SW480 (cell line): ENCODE measurements at places on chromosomes 5 and 9.

DNA sequence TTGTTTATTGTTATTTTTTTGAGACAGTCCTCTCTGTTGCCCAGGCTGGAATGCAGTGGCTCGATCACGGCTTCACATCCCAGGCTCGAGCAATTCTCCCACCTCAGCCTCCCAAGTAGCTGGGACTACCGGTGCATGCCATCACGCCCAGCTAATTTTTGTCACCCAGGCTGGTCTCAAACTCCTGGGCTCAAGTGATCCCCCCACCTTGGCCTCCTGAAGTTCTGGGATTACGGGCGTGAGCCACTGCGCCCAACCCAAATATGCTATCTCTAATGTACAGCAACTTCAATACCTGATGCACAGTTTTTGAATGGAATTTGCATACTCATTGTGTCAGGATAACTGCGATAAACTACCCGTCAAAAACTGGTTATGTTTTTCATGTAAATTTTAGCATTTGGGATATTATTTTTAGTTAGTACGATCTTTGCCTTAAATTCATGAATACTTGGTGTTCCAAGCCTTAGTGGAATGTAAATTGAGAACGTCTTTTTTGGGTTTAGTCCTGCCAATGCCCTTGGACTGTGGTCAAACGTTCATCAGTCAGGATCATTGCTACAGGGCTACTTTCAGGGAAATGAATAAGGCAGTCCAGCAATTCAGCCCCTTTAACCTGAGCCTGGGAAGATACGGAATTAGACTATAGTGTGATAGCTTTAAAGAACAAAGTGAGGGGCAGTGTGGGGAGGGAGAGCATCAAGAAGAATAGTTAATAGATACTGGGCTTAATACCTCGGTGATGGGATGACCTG lies 4.4 kb downstream of the UGCG start:
- no peak for DNase-seq

DNA sequence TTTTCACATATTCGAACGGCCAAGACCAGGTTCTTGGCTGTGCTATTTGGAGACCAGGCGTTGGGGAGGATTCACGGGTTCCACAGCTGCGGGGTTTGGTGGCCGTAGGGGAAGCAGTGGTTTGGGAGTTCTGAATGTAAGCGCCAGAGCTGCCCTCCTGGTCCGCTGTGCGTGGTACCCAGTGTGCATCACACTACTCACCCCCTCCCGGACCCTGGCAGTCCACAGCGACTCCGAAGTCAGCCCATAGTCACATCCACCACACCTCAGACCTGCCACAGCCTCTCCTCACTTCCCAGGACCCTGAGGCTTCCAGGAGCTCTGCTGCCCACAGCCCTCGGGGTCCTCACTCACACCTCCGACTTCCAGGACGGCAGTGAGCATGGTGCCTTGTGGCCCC lies 26.8 kb downstream of the AMBP start:
- DNase-seq: no peak

DNA sequence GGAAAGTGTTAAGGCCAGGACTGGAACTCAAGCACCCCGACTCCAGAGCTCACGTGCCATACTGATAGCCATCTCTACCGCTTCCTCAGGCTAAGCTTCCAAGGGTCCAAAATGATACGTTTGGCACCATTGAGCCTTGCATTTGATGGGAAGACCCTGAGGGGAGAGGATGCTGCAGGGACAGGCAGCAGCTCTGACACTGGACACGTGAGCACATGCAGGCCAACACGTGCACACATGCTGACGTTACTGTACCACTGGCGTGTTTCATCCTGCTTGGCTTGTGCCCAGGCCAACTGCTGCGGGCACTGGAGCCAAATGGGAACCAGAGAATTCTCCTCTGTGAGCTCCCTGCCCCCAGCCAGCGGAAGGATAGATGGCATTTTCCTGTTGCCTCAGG lies 5.2 kb downstream of the FAT2 start:
- DNase-seq: no peak

GRCh38 chr5:129074903-129075302 lies 19.6 kb upstream of the ISOC1 start:
- no peak for DNase-seq

DNA sequence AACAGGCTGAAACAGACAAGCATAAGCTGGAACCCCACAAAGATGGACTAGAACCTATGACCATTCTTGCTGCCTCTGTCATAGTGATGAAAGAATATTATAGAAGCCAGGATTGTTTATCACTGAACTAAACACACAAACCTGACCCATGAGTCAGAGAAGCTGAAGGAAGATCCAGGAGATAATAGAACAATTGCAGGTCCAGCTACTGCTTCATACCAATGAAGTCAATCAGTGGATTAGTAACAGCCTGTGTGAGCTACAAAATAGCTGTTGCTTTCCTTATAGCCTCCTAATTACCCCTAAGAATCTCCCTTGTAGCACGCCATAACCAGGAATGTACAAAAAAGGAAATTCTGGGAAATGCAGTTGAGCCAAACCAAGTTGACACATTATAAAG lies 459.9 kb upstream of the ZNF462 start:
- no peak for DNase-seq
